Bronchial smooth muscle cell (primary cell): ENCODE measurements at places on chromosomes 3 and 15. TPM values are rescaled to one million over a fixed set of nuclear protein-coding genes. Genes with fewer than 3 reads are reported as not detected.

ZNF80 gene
- not detected in 2 replicates for total RNA-seq

ARHGAP11A gene
- total RNA-seq = 3.3 and 5.4 TPM in 2 replicates

CHRM5 gene
- under 0.01 TPM in 1 of 2 replicates, not detected in the other for total RNA-seq

ARID3B gene
- 0.95 and 1.0 TPM in 2 replicates for total RNA-seq

MKRN2 gene
- total RNA-seq = 29.8 and 31.0 TPM in 2 replicates
